ENCODE measurements at places on chromosomes 1 and 21.

DNA sequence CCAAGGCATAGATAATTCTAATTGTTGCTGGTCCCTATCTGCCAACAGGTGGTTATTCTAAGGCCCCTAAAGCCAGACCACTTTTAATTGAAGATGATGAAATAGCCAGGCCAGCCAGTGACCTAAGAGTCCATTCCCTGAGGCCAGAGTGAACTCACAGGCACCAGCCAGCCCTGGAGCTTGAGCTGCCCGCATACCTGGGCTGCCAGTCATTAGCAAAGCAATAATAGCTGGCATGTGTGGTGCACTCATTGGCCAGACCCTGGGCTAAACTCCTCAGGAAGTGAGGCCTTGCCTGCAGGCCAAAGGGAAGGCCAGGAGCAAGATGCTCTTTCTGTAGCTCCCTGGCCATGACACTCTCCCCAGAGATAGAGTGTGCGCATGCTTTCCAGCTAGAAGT is 180.4 kb upstream of the KLHDC7A start:
- no peak for DNase-seq

DNA sequence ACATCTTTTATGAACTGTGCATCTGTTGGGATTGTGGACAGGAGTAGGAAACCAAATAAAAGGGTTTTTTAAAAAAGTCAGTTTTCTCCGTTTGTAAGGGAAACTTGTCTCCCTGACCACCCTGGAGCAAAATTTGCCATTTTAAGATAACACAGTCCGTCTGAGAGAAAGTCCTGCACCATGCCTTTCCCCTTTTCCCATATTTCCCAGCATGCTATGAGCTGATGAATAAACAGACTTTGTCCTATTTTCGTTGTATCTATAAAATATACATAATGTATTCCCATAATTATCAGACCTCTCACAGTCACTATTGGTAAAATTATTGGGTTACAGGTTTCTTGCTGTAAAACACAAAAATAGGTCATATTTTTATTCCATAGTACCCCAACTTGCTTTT is 1.7 kb upstream of the AKT3 start:
- no peak for DNase-seq

GRCh38 chr1:210475321-210475720 is 146.6 kb downstream of the HHAT start:
- DNase-seq = no peak

GRCh38 chr1:156385534-156386031 is 16.6 kb downstream of the RHBG start:
- no peak for DNase-seq
